Dermis microvascular lymphatic vessel endothelial cell (primary cell): ENCODE measurements at places on chromosomes 6 and 20. TPM values are rescaled to one million over a fixed set of nuclear protein-coding genes. Genes with fewer than 3 reads are reported as not detected.

Gene KCNB1
- total RNA-seq: under 0.01 TPM in 1 of 2 replicates, not detected in the other

Gene GATA5
- total RNA-seq: not detected in 2 replicates

Gene GRIK2
- total RNA-seq: not detected in 2 replicates

Gene KCNQ2
- not detected in 2 replicates for total RNA-seq

Gene SIRPD
- total RNA-seq: not detected in 2 replicates

Gene PTCRA
- total RNA-seq: not detected in 2 replicates

- no peak for DNase-seq
These were observed 24.2 kb downstream of the MGME1 start for GRCh38 chr20:17992847-17993513.

DNA sequence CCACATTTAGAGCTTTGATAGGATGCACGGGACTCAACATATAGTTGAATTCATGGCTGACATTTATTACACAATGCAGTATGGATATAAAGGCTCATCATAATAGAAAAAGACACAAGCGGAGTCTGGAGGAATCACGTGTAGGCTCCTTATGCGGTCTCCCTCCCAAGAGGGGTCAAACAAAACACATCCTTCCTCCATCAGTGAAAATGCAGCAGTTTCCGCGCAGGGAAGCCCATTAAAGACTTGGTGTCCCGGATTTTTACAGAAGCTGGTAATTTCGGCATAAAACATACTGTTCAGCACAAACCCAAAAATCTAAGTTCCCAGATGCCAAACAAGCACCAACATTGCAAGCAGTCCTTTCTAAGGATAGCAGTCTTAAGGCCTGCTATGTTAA is 1.1 kb downstream of the USP45 start:
- no peak for DNase-seq

DNA sequence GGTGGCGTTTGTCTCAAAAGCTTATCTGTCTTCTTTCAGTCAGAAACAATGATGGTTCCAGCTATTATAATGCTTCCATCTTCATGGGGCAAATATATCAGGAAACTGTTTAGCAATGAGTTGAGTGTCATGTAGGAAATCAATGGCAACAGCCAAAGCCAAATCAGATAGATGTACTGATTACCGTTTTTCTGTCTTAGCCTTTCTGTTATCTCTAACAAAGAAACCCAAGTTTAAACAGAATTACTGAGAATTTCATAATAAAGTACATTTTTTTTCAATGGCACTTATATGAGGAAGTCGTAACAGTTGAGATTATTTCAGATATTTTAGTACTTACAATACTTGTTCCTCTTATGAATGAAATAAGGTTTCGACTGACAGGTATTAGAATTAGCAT is 1.2 kb downstream of the NOX3 start:
- DNase-seq: no peak

DNA sequence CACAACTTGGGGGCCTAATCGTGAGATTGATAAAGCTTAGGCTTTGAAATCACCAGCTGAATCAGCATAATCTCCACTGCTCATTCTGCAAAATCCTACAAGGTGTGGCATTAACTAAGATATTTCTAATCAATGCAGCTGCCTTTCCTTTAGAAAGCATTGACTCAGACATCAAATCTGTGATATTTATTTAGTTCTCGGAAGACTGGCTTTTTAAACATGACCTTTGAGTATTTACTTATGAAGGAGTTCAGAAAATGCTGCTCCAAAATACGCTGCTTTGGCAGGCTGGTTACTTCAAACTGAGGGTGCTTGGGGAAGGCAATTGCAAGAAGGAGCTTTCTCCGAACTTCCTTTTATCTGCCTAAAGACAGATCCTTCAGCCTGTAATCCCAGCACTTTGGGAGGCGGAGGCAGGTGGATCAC is 23.7 kb upstream of the FUCA2 start:
- no peak for DNase-seq

- DNase-seq: no peak
These were observed 78.1 kb downstream of the GRM4 start for GRCh38 chr6:34067814-34068213.

GRCh38 chr6:25065666-25066065 is 129.9 kb upstream of the RIPOR2 start:
- no peak for DNase-seq

- no peak for DNase-seq
These were observed 4.6 kb upstream of the EDEM2 start for GRCh38 chr20:35151736-35152135.
